BJ (cell line): ENCODE measurements at places on chromosomes 5 and 9.

GRCh38 chr9:114803479-114804265, 2.2 kb downstream of the TNFSF15 start:
- no peak for DNase-seq

- no peak for DNase-seq
These were observed 284.5 kb downstream of the SPOCK1 start for GRCh38 chr5:137214446-137215189.

- DNase-seq, result no peak
These were observed 74.5 kb downstream of the COL5A1 start for GRCh38 chr9:134716067-134716466.

- DNase-seq, result no peak
These were observed 228.8 kb downstream of the AP3B1 start for GRCh38 chr5:78065663-78066062.

DNA sequence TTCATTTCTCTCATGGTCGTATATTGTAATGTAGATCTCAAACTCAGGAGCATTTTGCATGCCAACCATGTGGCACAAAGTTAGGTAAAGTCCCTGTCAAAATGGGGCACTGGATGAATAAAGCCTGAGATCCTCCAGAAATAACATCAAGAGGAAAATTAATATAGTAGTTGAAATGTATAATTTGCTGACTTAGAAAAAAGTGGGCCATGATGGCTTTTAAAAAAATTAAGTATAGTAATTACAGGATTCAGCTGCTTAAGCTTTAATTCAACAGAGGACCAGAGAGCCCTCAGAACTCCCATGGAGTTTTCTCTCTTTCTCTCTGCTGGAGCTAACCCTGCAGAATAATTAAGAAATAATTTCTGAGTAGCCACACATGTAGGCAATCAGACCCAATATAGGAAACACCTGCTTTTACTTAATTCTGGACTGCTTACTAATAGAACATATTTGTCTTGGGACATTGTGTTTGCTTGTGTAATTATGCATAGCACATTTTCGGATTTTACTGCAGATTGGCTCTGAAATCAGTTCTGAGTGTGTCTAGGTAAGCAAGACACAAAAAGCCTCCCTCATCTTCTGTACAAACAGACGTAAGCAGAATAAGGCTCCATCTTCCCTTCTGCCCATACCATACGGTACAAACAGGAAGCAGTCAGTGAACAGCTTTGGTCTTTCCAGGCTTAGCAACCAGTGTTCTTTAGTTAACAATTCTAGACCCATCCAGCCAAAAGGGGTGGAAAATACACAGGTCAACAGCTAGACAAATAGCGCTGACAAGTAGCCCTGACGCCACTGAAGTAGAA, 26.5 kb upstream of the PCSK1 start:
- DNase-seq, result no peak

DNA sequence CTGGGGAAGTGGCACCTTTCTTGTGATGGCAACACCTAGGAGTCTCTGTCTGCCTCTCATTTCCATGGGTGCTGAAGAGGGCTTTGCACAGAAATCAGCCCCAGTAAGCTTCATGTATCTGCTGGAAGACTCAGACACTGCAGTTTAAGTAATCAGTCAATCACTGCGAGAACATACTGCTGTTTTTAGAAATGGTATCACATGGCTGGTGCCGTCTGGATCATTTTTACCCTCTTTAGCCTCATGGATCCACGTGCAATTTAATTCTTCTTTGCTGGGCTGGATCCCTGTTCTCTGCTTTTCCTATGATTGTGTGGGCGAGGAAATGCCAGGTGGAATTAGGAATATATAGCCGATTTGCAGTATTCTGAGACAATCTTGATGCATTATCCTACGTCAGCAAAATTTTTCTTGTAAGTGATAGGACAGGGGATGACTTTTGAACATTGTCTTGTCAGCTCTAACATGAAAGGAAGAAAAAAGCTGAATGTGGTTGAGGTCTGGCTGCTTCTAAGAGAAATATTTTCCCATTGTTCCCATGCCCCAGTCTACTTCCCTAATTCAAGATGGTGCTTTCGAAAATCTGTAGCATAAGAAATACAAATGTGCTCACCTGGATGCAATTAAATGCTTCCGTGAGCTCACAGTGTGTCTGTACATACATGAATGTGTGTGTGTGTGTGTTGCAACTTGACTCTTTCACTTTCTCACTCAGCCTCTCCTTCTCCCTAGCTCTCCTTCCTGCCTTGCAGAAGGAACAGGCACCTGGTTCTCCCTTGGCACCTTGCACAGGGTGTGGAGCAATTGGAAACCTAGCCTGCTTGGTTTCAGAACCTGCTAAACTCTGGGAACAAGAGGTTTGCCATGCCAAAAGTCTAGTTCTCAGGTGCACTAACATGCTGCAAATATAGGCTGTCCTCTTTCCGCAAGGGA, 281.6 kb downstream of the NTRK2 start:
- DNase-seq, result no peak

- no peak for DNase-seq
These were observed 18.4 kb downstream of the AP3B1 start for GRCh38 chr5:78275998-78276543.

- DNase-seq, result no peak
These were observed 64.6 kb upstream of the CAST start for GRCh38 chr5:96597438-96598020.
